ENCODE measurements at places on chromosomes 1 and 21. TPM values are rescaled to one million over a fixed set of nuclear protein-coding genes. Genes with fewer than 3 reads are reported as not detected.
A peak's percentile ranks its signal among the peaks of the same experiment; 100 is the strongest.

DNA sequence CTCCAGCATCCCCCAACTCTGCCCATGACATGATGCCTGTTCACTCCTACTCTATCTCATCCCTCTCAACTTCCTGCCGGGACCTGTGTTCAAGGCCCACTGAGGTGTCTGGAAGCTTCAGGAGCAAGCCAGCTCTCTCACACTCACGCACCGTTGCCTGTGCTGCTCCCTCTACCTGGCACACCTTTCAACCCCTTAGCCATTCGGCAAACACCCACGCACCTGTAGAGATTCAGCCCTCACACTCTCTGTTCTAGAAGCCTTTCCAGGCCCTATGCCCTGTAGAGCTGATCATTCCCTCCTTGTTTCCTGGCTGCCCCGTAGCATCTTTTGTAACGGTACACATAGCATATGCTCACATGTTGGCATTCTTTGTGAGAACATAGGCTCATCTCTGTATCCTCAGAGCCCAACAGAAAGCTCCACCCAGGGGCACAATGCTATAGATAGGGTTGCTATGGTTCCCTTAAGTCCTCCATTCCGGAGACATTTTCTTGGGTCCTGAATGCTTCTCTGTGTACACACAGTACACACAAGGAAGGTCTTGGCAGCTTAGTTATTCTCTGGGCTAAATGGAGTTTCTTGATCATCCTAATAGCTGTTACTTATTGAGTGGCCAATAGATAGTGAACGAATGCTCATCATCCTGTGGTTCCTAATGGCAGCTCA is 1.3 kb downstream of the C8B start:
- DNase-seq, result no peak

The S100A9 gene
- polyA plus RNA-seq, result not detected

The TNNT2 gene
- polyA plus RNA-seq, result 0.57 TPM

DNA sequence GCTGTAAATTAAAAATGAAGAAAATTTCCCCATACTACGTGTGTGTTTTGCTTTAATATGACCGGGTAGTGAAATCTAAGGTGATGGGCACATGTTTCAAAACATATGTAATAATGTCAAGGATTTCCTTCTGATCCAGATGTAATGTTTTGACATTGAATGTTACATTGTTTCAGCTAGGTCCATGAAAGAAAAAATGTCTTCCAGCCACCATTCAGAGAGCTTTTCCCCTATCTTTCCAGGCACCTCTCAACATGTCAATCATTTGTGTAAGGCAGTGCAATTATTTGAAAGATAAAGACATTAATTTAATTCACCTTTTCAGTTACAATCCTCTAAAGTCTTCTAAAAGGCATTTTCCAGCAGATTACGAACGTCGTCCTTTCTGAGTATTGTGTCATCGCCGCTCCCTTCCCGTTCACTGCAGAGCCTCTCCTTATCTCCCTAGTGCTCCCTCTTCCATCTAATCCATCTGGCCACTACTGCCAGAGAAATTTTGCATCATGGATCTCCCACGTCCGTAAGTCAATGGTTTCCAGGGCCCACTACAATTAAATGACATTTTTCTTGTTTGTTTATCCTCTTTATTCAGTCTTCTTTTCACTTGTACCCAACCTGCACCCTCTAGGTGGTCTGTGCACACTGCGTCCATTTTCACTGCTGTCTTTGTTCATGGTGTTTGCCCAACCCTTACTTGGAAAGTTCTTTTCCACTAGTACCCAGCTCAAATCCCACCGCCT is 1.3 kb upstream of the VAMP3 start:
- DNase-seq, result no peak

DNA sequence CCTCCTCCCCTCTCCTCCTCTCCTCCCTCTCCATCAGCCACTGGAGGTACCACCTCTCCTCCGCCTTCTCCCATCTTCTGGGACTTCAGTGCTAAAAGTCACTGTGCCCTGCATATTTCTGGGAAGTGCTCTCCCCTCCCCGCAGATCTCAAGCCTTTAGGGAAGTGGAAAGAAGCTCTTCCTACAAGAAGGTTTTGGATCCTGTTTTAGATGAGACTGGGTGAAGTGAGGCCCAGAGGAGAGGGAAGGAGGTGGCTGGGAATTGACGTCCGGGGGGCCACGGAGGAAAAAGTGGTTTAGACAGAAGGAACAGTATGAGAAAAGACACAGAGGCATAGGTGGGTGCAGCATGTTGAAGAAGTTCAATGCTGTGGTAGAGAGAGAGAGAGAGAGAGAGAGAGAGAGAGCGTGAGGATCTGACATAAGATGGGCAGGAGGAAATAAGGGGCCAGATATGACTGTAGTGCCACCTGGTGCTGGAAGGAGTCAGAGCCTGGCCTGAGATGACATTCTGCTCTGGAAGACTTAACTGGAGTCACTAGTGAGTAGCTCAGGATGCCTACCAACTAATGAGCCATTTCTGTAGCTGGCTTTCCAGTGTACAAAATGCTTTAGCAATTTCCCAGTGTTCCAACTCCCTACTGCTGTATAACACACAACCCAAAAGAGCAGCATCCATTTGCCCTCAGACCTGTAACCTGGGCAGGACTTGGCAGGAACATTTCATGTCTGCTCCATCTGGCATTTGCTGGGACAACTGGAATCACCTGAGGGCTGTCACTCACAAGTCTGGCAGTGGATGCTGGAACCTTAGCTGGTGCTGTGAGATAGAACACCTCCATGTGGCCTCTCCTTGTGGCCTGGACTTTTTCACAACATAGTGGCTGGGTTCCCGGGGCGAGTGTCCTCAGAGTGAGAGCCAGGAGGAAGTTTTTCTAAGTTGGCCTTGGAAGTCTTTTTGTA is 16.6 kb upstream of the ZSCAN20 start:
- DNase-seq, result peak; percentile 66

The CDK18 gene
- 2.5 TPM for polyA plus RNA-seq

The CFHR5 gene
- not detected for polyA plus RNA-seq

The CCDC17 gene
- 0.31 TPM for polyA plus RNA-seq

The OR6K3 gene
- polyA plus RNA-seq, result not detected

DNA sequence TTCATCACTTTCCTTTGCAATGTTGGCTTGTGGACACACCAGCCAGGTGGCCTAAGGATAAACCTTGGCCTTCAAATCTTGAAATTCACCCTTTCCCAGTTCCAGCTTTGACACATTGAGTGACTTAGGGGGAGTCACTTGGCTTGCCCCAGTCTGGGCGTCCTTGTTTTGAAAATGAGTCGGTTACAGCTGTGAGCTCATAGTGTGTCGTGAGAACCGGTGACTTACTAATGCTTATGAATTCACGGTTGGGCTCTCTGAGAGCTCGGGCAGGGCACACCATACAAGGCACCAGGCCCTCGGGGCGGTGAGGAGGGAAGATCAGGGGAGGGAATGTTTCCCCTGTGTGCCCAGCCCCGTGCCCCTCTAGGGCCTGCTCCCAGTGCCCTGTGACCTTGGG is 126.9 kb upstream of the TMPRSS2 start:
- DNase-seq, result no peak

DNA sequence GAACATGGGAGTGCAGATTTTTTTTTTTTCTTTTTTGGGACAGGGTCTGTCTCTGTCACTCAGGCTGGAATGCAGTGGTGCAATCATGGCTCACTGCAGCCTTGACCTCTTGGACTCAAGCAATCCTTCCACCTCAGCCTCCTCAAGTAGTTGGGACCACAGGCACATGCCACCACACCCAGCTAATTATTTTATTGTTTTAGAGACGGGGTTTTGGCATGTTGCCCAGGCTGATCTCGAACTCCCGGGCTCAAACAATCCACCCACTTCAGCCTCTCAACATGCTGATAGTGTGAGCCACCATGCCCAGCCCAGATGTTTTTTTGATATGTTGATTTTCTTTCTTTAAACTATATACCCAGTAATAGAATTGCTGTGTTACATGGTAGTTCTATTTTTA is 57.7 kb downstream of the RGSL1 start:
- no peak for DNase-seq

The TNFRSF8 gene
- polyA plus RNA-seq, result 0.07 TPM

GRCh38 chr1:32508761-32509160 is 30.5 kb upstream of the ZBTB8A start:
- no peak for DNase-seq

Data from SK-N-SH (cell line).